Lung (tissue), 17 donors: ENCODE measurements at places on chromosomes 5 and 9. TPM values are rescaled to one million over a fixed set of nuclear protein-coding genes. Genes with fewer than 3 reads are reported as not detected.

- no peak for DNase-seq
Measured at GRCh38 chr9:91166796-91167366, 194.8 kb downstream of the AUH start.

The CDC20B gene
- total RNA-seq = 1.4 TPM

DNA sequence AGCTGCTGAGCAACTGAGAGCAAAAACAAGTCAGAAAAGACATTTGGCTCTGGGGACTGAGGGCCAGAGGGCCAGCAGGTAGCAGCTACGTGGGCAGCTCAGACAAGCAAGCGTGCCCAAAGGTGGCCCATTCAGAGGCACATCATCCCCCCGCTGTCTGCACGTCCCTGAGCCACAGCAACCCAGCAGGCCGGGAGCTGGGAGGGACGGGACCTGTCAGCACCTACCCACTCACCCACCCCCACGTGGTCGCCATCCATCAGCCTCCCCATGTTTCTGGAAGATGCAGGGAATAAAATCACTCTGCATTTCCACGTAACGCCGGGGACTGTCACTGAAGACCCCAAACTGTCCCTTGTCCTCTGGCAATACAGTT is 167.8 kb downstream of the COL23A1 start:
- DNase-seq = peak; percentile 3

The CNTRL gene
- 42.9 TPM for total RNA-seq

The CAPSL gene
- 37.9 TPM for total RNA-seq

- DNase-seq = no peak
Measured at GRCh38 chr5:109762821-109763220, 73.1 kb downstream of the MAN2A1 start.

The SVEP1 gene
- 38.9 TPM for total RNA-seq

DNA sequence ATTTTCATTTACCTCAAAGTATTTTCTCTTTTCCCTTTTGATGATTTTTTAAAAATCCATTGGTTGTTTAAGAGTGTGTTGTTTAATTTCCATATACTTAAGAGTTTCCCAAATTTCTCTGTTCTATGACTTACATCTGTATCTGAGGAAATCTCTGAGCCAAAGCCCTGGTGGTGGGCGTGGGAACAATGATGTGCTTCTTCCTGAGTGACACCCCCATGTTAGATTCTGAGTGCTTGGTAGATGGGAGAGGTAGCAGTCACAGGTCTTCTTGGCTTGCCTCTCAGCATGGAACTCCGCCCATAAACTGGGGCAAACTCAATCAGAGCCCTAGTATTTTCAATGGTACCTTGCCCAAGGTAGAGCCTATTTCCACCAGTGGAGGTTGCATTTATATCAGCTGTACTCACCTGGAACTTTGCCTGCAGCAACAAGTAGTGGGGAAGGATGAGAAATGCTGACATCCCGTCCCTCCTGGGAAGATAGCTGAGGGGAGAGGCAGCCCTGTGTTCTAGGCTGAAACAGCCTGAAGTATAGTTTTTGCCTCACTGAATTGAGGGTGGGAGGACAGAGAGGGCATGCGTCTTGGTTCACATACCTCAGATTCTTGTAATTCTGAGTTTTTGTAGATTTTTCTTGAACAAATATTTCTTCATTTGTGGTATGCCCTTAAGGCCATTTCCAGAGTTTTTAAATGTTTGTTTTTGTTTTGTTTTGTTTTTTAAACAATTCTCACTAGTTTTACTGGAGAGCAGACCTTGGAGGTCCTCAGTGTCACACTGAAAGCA is 26.4 kb downstream of the C9orf43 start:
- DNase-seq = no peak

DNA sequence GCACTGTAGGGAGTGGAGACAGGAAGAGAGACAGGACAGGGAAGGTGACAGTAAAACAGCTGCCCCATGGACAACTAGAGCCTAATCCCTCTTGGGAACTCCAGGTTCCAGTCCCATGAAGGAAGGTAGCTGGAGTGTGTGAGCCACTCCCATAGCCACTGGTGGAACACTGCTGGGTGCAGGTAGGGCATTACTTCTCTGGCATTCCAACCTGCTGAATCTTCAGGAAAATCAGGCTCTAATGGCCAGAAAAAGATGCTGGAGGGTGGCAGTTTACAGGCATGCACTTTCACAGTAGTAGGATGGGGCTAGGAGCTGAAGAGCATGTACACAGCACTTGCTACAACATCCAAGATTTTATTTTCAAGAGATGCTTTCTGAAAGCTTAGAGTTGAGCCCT is 259.4 kb downstream of the AUH start:
- no peak for DNase-seq
